ENCODE measurements at places on chromosomes 3 and 15.

GRCh38 chr3:39156421-39156820 lies 3.0 kb upstream of the CSRNP1 start:
- DNase-seq: no peak

- DNase-seq: no peak
These were observed 277.5 kb upstream of the CDIN1 start for GRCh38 chr15:36301947-36302346.

DNA sequence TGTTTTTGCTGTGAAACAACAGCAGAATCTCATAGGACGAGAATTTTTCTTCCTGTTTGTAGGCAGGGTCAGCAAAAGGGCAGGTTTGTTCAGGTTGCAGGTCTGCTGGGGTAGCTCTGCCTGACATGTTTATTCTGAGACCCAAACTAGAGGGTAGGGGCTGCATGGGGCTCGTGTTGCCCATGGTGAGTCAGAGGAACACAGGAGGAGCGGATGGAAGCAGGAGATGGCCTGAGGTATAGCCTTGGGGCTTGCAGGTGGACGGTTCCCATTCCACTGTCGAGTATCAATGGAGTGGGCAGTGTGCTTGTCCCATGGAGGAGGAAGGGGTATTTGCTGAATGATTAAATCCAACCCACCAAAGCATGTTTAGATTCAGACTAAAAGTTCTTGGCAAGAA lies 138.9 kb downstream of the APBA2 start:
- DNase-seq: no peak

DNA sequence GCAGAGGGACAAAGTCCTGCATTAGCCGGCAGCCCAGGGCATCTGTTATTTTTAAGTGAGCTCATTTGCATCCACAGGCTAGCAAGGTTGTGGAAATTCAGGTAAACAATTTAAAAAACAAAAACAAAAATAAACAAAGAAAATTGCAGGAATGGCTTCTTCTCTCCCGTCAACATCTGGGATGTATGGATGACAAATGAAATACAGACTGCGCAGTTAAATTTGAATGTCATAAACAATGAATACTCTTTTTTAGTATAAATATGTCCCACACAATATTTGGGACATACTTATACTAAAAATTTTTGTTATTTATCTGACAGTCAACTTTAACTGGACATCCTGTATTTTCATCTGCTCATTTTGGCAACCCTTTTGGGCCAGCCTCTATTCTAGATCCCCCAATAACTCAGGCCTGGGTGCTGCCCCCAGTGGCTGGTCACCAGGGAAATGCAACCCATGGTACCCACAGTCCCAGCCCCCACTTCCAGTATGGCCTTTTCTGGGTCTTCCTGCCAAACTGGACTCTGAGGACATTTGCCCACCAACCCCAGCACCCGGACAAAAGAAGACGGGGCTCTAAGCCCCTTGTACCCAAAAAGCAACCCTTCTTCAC lies 12.7 kb downstream of the GRM2 start:
- no peak for DNase-seq

DNA sequence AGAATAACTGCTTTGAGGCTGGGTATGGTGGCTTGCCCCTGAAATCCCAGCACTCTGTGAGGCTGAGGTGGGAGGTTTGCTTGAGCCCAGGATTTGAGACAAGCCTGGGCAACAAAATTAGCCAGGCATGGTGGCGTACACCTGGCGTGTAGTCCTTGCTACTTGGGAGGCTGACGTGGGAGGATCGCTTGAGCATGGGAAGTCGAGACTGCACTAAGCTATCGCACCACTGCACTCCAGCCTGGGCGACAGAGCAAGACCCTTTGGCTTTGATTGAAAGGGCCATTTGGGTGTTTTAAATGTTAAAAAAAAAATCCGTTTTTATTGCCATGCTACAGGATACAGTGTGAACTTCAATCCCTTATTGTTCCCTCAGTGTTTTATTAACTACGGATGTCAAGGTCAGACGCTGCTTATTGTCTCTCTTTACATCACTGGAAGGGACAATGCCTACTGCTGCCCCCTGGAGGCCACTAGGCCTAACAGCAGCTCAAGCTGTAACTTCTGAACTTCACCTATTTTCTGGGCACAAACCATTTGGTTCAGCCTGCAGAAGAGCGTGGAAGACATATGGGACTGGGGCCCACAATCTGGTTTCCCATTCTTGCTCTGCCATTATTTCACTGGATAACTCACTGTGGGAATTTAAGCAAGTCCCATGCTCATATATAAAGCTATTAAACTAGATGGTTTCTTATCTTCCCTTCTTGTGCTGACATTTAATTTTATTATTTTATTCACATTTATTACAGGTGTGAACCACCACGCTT lies 15.3 kb upstream of the IREB2 start:
- peak; percentile 79 for DNase-seq

DNA sequence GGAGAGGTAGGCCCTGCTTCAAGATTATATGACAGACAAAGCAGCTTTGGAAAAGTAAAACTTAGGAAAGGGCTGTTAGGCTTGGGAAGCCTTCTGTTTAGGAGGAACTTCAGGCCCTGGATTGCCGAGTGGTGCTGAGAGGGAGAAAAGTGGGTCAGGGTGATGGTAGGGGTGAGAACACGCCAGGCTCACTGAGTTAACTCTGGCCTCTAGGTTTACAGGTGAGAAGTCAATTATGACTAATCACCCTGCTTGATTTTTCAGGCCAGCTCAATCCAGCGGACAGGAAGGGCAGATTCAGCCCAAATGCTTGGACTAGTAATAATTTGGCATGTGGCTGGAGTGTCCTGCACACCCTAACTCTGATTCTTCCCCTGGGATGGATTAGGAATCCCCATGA lies 365.1 kb upstream of the LMCD1 start:
- no peak for DNase-seq

GRCh38 chr3:10551821-10552630 lies 46.6 kb upstream of the ATP2B2 start:
- DNase-seq: no peak

- no peak for DNase-seq
These were observed 285.0 kb downstream of the THSD4 start for GRCh38 chr15:71400294-71400693.

DNA sequence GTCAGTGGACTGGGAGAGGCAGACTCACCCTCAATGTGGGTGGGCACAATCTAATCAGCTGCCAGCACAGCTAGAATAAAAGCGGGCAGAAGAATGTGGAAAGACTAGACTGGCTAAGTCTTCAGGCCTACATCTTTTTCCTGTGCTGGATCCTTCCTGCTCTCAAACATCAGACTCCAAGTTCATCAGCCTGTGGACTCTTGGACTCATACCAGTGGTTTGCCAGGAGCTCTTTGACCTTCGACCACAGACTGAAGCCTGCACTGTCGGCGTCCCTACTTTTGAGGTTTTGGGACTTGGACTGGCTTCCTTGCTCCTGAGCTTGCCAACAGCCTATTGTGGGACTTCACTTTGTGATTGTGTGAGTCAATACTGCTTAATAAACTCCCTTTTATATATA lies 68.0 kb downstream of the CNTN3 start:
- no peak for DNase-seq

DNA sequence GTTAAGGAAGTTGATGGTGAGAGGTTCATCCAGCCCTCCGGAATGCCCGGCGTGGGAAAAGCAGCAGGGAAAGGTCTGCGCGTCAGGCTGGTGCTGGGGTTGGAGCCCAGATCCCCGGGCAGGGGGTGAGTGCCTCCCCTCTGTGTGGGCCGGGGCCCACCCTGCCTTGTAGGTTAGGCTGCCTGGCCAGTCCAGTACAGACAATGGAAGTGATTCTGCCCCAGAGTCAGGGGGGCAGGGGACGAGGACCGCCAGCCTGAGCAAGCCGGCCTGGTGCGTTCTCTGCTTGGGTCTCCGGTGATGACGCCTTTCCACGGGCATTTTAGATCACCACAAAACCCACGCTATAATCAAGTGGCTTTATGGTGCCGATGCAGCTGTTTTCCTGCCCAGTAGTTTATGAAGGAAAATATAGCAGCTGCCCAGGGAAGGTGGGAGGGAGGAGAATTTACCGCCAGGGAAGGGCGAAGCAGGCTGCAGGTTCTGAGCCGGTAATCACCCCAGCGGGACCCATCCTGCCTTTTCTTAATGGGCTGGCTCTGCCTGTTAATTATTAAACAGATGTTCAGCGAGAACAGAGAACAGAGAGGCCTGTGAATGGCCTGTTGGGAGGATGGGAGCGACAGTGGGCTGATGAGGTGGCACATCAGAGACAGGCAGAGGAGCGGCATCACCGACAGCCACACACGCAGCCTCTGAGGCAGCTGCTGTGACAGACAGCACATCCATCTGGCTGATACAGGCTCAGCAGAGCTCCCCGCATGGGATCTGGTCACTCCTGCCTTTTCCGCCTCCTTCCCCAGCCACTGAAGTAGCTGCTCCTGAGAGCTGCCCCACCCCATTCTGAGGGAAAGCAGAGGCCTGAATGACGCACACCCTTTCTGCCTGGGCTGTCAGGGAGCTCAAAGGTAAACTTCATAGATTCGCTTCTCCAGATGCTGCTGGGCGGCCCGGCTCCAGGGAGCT lies 35.2 kb downstream of the BDH1 start:
- peak; percentile 63 for DNase-seq

GRCh38 chr3:11019116-11019819 lies 26.7 kb downstream of the SLC6A1 start:
- DNase-seq: no peak

- no peak for DNase-seq
These were observed 48.7 kb downstream of the PRICKLE2 start for GRCh38 chr3:64176461-64176996.

DNA sequence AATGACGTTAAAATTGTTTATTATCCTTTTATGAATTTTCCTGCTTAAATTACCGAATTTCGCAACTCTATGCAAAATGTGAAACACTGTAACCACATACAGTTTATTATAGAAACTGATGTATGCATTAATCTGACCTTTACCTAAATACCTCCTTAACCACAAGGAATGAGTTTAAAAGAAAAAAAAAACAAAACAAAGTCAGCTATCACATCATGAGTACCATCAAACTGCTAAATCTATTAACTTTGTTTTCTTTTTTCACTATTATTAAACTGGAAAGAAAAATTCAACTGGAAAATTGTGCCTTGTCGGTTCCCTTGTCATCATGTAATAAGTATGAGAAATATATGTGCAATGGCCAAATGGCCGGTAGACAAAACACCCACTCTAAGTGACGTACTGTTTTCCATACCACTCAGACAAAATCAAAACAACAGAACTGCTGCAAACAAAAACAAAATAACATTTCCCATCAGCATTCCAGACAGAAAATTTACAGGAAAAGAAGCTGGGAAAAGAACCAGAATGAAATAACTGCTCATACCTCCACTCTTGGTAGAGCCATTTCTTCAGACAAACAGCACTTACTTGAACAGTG lies 415.3 kb downstream of the FOXP1 start:
- DNase-seq: no peak

DNA sequence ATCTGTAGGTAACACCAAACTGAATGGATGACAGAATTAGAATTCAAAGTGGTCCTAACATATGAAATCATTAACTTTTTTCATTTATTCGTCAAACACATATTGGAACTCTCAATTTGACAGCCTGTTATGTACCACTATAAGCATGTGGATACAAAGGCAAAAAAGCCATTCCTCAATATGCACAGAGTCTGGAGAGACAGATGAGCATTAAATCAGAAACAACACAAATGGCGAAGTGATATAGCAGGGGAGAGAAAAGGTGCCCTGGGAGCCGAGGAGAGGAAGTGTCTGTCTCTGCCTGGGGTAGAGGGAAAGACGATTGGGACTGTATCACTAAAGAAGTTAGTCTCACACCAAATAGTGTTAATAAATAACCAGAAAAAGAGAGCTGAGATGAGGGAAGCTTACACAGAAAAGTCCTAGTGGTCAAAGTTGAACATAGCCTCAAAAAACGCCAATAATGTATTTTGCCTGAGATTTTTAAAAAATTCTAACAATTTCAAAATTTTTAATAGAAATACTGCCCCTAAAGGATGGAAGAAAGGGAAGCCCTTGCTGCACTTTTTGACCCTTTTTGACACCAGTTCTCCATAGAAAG lies 417.5 kb downstream of the TUSC7 start:
- DNase-seq: no peak

- no peak for DNase-seq
These were observed 53.0 kb downstream of the TBC1D2B start for GRCh38 chr15:78024519-78024870.

GRCh38 chr3:170862618-170863374 lies 7.2 kb downstream of the RPL22L1 start:
- peak; percentile 16 for DNase-seq
